Activated CD8-positive, alpha-beta memory T cell treated with anti-CD3 and anti-CD28 coated beads for 48 hours (primary cell): ENCODE measurements at places on chromosomes 2 and 18.

- no peak for DNase-seq
Measured at GRCh38 chr2:86785456-86785855, 5.3 kb downstream of the CD8A start.

- DNase-seq = no peak
Measured at GRCh38 chr2:218865999-218866398, 6.4 kb downstream of the WNT6 start.

GRCh38 chr2:54879598-54880332 lies 156.3 kb downstream of the EML6 start:
- DNase-seq = no peak

GRCh38 chr2:148577845-148578492 lies 66.6 kb upstream of the EPC2 start:
- DNase-seq = no peak

GRCh38 chr2:201344663-201345366 lies 12.3 kb downstream of the FLACC1 start:
- DNase-seq = no peak

DNA sequence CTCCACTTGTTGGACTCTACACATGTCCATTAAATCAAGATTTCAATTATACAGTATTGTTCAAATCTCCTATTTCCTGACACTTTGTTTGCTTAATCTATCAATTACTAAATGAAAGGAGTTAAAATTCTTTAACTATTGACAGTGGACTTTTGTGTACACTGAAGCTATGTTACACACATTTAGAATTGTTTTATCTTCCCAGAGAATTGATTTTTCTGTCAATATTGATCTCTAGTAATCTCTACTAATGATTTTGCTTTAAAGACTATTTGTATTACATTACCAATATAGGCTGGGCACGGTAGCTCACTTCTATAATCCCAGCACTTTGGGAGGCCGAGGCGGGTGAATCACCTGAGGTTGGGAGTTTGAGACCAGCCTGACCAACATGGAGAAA lies 215.7 kb downstream of the WDPCP start:
- DNase-seq = no peak

GRCh38 chr2:120448961-120449810 lies 103.2 kb downstream of the INHBB start:
- DNase-seq = no peak

GRCh38 chr2:117691595-117691994 lies 122.9 kb upstream of the DDX18 start:
- no peak for DNase-seq

- no peak for DNase-seq
Measured at GRCh38 chr2:100393362-100393761, 24.1 kb downstream of the CHST10 start.

DNA sequence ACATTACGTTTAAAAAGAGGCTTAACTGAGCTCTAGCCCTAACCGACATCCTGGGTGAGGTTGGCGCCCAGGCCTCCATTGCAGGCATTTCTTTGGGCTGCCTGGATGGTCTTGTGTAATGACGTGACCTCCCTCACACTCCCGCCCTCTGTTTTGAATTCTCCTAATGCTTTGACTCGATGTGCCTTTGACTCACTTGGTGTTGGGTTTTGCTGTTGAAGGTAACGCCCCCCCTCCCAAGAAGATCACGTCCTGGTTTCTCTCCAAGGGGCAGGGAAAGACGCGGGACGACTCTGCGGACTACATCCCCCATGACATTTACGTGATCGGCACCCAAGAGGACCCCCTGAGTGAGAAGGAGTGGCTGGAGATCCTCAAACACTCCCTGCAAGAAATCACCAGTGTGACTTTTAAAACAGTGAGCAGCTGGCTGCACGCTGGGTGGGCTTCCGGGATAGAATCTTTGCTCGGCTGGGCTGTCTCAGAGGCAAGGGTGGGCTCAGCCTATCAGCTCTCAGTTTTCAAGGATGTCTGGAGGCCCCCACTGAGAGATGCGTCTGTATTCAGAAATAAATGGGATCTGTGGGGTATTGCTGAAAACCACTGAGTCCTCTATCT lies 87.9 kb upstream of the ATG16L1 start:
- no peak for DNase-seq

DNA sequence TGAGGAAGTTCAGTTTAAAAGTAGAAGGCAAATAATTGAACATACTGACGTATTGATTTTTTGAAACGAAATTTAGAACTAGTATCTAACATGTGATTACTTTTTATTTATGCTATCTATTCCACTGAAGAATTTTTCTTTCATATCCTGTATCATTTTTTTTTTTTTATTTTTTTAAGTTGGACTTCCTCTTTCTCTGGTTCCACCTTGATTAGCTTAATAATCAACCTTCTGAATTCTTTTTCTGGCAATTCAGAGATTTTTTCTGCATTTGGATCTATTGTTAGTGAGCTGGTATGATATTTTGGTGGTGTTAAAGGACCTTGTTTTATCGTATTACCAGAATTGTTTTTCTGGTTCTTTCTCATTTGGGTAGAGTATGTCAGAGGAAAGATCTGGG lies 411.2 kb downstream of the SOX11 start:
- no peak for DNase-seq

- no peak for DNase-seq
Measured at GRCh38 chr2:235640926-235641723, 147.3 kb downstream of the AGAP1 start.

DNA sequence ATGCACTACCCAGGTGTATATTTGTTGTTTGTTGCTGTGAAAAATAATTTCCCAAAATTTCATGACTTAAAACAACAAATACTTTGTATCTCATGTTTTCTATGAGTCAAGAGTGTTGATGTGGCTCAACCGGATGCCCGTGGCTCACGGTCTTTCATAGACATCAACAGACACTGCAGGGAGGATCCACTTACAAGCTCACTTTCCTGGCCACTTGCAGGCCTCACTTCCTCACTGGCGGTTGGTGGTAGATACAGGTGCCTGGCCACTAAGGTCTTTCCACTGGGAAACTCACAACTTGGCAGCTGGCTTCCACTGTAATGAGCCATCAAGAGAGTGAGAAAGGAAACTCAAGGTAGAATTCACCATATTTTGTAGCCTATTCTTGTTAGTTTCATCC lies 662.9 kb downstream of the IRS1 start:
- DNase-seq = no peak

DNA sequence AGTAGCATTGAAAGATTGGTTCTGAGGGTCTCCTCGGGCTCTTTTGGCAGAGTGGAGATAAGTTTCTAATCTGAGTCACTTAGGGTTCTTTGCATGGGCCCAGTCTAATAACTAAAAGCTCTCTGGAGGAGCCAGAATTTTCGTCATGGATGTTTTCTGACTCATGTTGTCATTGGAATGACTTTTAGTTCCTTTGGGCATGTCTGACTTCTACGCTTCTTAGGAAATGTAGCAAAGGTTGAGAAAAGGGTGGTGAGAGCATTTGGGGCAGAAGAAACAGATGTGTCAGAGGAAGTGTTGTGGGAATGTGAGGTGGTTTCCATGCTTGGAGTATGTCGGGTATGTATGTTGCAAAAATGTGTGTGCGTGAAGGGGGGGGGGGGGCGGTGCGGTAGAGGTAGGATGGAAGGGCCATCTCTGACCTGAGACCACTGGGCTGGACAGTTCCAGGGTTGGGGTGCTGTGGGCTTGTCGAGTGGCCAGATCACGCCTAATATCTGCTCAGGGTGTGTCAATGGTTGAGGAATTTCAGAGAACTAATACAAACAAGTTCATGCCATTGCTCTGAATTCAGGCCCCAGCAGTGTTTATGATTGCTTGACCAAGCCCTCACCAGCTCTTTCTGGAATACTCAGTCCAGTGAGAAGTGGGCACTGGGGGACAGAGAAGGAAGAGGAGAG lies 26.9 kb downstream of the KLHL29 start:
- no peak for DNase-seq

DNA sequence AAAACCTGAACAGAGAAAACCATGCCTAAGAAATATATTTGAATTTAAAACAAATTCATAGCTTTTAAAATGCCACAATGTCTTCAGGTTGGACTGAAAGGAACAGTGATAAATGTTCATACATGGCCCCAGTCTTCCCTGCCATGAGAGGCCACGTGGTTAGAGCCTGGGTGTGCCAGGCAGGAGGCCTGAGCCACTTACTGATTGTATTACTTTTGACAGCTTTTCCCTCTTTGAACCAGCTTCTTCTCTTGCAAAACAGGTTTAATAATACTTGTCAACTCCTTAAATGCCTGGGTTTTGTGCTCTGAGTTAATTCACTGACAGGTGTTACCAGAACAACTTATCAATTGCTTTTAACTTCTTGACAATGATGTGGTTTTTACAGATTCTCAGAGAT lies 27.0 kb downstream of the RBKS start:
- no peak for DNase-seq

DNA sequence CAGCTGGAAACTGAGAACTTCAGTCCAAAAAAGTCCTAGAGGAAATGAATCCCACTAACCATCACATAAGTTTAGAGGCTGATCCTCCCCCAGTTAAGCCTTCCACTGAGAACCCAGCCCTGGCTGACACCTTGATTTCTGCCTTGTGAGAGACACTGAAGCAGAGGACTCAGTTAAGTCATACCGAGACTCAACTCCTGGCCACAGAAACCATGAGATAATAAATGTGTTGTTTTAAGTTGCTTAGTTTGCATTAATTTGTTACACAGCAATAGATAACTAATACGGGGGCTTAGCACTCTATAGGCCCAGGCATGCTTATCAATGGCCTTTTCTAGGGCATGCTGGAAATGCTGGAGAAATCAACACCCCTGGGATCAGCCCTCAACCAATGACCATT lies 3.4 kb upstream of the ADD2 start:
- DNase-seq = no peak

GRCh38 chr2:120669121-120669952 lies 66.3 kb upstream of the GLI2 start:
- no peak for DNase-seq

DNA sequence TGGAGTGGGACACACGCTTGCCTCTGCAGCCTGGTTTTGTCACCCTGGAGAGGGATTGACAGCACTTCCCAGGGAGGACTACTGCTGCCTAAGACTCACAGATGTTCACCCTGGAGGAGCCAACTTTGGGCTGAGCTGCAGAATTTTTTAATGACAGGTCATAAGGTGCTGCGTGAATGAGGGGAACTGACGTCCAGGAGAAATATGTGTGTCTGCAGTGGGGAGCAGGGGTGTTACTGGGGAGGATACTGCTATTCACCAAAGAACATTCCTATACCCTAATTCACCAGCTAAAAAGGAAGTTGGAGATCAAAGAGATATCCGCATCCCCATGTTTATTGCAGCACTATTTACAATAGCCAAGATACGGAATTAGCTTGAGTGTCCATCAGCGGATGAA lies 144.4 kb downstream of the MGAT5 start:
- DNase-seq = no peak

- DNase-seq = no peak
Measured at GRCh38 chr2:196606516-196606915, 33.0 kb upstream of the CCDC150 start.

DNA sequence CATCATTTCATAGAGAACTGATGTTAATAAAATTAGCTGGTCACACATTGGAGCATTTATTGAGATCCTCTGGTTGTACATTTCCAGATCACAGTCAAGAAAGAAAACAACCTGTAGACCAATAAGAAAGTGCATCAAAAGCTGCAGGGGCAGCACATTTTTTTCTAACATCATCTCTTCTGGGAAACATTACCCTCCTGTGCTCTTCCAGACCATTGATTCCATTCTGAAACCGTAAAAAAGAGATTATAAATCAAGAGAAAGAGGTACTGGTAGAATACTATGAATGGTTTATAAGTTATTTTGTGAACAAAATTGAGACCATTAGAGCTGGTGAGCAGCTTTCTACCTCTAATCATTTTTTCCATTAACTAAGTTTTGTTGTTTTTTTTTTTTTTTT lies 1548.2 kb upstream of the CELF4 start:
- DNase-seq = no peak

DNA sequence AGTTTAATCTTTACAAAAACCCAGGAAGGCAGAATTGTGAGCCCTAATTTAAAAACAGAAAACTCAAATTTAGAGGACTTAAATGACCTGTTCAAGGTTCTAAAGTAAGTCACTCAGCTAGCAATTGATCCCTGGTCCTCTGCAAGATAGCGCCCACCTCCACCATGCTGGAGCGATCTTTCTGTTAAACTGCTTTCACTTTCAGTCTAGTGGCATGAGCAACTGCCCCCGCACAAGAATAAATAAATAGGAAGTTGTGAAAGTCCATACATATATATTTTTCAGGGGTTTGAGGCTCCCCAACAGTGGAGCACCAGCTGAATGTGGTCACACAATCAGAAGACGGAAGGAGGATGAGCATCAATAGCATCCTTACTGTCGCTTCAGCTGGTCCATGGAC lies 217.9 kb downstream of the NAPG start:
- DNase-seq = no peak

- DNase-seq = no peak
Measured at GRCh38 chr18:48605408-48605845, 66.6 kb downstream of the CTIF start.

- no peak for DNase-seq
Measured at GRCh38 chr2:64101141-64101591, 43.1 kb downstream of the PELI1 start.

DNA sequence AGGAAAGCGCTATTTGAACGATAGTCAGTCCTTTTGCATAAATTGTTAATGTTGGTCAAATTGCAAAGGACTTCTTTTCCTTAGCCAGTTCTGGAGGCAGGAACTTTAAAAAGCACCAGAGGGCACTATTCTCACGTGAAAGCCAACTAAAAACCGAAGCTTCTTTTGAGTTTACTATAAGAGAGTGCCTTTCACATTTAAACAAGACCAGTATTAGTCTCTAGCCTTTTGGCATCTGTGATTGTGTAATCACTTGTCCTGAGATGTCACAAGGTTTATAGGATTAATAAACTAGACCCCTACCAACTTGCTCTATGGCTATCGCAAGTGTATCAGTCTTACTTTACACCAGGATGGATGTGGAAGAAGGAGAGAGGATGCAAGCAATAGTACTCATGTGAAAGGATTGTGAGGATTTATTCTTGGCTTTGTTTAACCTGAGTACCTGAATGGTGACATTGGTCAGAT lies 14.4 kb upstream of the STAT4 start:
- no peak for DNase-seq
